ENCODE measurements at places on chromosomes 12 and 14.

- peak; percentile 74 for DNase-seq
Measured at GRCh38 chr14:76917745-76918255, 91.6 kb downstream of the LRRC74A start.

GRCh38 chr12:109493090-109493489 is 15.7 kb downstream of the UBE3B start:
- no peak for DNase-seq

DNA sequence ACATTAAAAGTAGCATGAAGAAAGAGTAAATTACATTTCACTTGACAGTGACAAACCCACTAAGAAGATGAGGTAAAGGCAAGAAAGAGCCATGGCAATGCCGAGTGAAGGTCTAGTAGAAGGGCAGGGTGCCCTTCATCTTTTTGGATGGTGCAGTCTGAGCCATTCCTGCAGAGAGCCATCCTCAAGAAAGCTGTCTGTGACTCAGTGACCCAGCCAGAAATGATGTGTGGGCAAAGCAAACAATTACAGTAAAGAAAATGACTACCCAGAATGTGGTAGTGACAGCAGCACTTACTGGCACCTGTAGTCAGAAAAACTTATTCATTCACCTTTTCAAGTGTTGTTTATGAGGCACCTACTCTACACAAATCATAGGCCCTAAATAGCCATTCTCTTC is 281.7 kb downstream of the DUSP6 start:
- DNase-seq = no peak

GRCh38 chr12:6547987-6548386 is 7.9 kb downstream of the IFFO1 start:
- DNase-seq = no peak

DNA sequence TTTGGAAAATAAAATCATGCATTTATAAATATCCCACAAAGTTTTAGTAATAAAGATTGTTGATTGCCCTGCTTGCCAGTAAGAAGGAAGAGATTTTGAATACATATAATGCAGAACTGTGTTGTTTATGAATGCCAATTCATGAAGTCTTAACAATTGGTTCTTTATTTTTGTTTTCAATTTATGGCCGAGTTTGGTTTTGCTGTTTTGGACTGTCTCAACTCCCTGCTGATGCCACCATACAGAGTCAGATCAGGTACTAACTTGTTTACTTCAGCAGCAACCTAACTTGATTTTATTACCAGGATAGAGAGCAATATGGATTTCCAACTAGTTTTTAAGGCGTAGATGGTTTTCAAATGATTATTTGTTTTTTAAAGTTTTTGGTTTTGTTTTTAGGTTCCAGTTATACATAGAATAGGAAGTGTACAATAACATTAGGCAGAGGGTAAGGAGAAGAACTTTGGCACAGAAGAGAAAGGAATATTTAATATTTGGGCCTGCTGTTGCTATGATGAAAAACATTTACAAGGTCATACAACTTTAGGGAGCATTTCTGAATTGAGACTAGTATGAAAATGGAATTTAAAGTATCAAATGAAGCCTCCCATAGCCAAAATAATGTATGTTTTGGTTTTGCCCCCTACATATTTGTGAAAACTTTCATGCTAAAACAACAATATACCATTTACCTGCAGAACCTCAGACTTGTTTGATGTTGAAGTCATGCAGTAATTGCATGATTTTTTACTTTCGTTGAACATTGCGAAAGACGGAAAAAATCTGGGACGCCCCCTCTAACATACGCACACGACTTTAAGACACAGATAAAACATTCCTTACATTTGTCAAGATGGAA is 904 bp upstream of the FAM177A1 start:
- no peak for DNase-seq

GRCh38 chr14:36944307-36945010 is 227.9 kb downstream of the SLC25A21 start:
- DNase-seq = no peak

- no peak for DNase-seq
Measured at GRCh38 chr12:76623931-76624330, 64.4 kb upstream of the OSBPL8 start.

GRCh38 chr12:34404377-34405285 is 382.3 kb downstream of the ALG10 start:
- DNase-seq = peak; percentile 39

GRCh38 chr14:26846388-26846787 is 248.6 kb upstream of the NOVA1 start:
- no peak for DNase-seq
